PC-3 (cell line): ENCODE measurements at places on chromosomes 5 and 9.

DNA sequence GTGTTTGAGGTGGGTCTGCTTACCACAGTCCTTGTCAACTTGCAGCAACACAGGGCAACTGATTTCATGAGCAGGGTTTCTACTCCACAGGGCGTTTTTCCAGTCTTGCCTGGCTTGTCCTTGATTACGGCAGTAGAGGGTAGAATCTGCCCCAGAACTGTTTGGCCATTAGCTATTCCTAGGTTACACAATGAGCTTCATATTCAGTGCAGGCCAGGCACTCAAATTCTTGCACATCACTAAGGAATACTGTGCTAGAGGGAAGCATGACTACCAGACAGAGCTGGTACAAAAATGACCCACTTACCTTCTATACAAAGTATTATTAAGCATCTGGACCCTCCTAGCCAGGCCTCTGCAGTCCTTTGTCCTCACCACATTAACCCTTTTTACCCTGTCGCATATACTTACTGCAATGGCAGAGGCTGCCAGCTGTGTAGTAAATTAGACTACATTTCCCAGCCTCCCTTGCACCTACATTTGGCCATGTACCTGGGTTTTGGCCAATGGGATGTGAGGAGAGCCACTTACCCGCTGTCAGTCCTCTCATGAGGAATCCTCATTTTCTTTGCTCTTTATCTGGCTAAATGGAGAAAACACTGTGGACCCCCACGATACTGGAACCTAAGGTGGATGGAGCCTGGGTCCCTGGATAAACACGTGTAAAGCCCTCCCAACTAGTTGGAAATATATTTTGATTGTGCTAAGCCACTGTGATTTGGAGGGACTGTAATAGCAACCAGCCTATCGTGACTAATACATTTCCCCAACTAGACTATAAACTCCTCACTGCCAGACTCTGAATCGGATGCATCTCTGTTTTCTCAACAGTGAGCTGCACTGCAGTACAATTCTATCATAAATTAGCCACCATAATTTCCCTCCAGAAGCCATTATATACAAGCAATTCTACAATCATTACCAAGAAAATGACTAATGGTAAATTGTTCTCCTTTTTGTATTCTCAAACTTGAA lies 218.7 kb downstream of the GLIS3 start:
- no peak for DNase-seq

- DNase-seq, result no peak
Observed at GRCh38 chr5:125126050-125126449, 379.6 kb upstream of the ZNF608 start.

GRCh38 chr9:136175616-136176197 lies 29.2 kb downstream of the LHX3 start:
- no peak for DNase-seq

- DNase-seq, result peak; percentile 36
Observed at GRCh38 chr9:131657940-131658339, 81.9 kb downstream of the RAPGEF1 start.

GRCh38 chr5:65037831-65038815 lies 269.4 kb downstream of the CWC27 start:
- DNase-seq, result peak; percentile 25

DNA sequence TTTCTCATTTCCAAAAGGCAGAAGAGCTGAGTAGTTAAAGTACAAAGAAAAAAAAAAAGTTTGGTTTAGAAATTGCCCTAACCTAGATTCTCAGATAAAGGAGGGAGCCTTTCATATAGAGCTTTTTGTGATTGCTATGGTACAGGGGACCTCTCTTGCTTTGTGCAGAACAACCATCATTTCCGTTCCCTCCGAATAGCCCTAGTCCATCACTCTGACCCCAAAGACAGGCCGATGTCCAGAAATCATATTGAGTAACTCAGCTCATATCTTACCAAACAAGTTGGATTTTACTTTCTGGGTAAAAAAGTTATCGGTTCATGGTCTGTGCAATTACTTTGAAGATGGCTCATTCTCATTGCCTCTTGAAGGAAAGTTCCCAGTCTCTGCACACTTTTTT lies 36.7 kb upstream of the COL15A1 start:
- DNase-seq, result no peak

DNA sequence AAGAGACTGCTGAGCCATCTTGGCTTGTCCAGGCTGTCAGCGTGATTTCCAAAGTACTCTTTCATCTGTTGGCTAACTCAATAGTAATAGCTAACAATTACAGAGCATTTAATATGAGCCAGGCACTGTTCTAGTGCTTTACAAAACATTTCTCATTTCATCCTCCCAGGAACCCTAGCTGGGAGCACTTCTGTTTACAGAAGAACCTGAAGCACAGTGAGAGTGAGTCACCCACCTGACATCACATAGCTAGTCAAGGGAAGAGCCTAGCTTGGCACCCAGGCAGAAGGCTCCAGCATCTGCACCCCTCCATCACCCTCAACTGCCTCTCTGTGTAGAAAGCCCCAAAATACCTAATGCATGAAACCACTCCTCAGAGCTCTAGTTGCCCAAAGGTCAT lies 57.5 kb upstream of the IQGAP2 start:
- peak; percentile 14 for DNase-seq

DNA sequence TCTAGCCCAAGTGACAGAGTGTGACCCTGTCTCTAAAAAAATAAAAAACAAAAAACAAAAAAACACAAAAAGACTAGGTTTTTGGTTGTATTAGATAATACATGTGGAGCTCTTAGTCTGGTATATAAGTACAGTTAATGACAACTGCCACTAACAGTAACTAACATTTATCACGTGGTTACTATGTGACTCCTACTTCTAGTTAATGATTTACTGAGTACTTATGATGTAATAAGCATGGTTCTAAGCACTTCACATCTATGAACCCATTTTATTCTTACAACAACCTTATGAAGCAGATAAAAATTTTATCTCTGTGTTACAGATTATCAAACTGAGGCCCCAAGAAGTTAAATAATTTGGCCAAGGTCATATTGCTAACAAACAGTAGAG lies 6.1 kb upstream of the TMEFF1 start:
- DNase-seq, result no peak

DNA sequence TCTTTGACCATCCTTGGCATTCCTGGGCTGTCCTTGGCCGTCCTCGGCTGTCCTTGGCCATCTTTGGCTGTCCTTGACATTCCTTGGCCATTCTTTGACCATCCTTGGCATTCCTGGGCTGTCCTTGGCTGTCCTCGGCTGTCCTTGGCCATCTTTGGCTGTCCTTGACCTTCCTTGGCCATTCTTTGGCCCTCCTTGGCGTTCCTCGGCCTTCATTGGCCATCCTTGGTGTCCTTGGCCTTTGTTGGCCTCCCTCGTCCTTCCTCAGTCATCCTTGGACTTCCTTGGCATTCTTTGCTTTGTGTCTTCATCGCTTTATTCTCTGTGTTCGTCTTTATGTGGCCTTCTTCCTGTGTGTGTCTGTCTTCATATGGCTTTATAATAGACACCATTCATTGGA lies 20.7 kb downstream of the NDUFS6 start:
- no peak for DNase-seq

DNA sequence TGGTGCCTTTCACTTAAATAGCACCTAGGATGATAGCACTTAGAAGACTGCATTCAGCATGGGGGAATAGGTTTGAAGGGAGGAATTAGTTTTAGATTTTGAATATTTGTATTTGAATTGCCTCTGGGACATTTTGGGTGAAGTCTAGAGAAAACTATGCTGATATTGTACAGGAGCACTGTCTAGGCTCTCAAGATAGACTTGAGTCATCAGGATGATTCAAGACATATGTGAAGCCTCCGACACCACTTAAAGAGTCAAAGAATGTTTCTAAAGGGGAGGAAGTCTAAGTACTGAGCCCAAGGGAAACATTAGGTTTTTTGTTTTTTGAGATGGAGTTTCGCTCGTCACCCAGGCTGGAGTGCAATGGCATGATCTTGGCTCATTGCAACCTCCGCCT lies 63.9 kb upstream of the CCDC180 start:
- DNase-seq, result no peak

- no peak for DNase-seq
Observed at GRCh38 chr9:113564498-113565237, 101.1 kb downstream of the RGS3 start.

- DNase-seq, result peak; percentile 82
Observed at GRCh38 chr5:18465833-18466681, 831.8 kb downstream of the TAF11L14 start.

GRCh38 chr5:158952951-158953350 lies 146.8 kb downstream of the EBF1 start:
- no peak for DNase-seq

- peak; percentile 93 for DNase-seq
Observed at GRCh38 chr9:108562176-108562575, 293.6 kb downstream of the ACTL7B start.

DNA sequence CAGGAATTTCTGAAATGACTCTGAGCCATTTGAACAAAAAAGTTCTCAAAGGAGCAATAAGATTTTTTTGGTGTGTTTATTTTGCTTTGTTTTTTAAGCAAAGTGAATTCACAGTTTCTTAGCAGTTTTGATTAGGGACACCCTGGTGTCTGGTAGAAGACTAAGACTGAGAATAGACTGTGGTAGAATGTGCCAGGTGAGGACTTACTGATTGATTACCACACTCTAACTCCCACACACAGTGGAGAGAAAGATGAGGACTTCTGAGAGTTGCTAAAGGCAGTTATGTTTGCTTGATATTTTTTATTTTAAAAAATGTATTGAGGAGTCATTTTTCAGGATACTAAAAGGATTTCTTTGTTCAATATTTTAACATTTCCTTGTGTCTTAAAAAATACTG lies 175.1 kb downstream of the CD180 start:
- no peak for DNase-seq

- DNase-seq, result no peak
Observed at GRCh38 chr5:180437336-180437735, 56.8 kb upstream of the CNOT6 start.

DNA sequence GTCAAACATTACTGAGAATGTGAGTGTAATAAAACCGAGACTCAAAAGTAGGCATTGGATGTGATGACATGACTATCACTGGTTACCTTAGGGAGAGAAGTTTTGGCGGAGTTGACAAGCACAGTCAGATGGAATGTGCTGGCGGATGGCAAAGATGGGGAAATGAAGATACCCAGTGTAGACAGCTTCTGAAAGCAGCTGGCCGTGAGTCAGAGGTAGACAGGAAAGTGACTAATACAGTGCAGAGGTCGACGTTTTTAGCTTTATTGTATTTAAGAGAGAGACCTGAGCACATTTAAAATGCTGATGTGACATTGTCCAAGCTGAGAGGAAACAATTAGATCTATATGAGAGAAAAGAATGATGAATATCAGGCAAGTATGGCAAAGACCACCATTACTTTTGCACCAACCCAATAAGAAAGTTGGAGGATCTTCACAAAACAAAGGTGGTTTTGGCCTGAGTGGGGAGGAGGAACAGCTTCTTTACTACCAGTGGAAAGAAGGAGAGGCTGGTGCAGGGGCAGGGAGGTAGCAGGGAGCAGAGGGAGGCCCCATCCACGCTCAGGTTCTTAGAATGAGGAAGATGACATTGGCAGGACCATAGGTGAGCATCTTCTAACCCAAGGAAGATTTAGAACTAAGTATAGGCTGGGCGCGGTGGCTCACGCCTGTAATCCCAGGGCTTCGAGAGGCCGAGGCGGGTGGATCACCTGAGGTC lies 36.7 kb upstream of the KCNIP1 start:
- peak; percentile 90 for DNase-seq

DNA sequence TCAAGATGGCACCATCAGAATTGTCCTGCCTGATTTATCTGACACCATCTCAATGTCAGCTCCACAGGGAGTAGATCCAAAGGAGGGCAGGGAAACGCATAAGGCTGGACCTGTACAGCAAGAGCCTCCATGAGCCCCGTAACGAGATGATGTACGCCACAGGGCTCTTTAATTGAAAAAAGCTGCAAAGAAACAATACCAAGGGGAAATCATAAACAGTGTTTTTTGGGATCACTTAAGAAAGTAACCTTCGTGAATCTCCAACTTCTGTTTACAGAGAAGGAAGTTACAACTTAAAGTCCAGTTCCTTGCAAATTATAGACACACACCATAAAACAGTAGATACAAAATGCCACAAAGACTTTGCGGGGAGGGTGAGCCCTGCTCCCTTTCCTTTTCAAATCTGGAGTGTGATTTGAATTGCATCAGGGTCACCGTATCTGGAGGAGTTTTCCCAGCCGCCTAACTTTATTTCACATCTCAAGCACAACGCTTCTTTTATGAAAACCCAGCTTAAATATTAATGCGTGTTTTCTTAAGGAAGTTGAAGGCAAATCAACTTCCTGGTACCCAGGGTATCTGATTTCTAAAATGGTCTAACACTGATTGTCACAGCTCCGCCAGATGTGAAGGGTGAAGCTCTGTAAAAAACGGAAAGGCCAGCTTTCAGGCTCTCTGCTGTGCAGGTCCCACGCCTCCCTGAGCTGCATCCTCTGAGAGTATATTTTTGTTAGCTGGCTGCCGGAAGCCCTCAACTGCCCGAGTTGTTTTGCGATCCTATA lies 88.9 kb downstream of the EBF1 start:
- DNase-seq, result no peak
